DMS79 treated with DMSO at 0.1 percent for 48 hours (cell line): ENCODE measurements at places on chromosomes 16 and 17.

- peak; percentile 25 for DNase-seq
Measured at GRCh38 chr17:49861150-49861884, 13.4 kb upstream of the TAC4 start.

DNA sequence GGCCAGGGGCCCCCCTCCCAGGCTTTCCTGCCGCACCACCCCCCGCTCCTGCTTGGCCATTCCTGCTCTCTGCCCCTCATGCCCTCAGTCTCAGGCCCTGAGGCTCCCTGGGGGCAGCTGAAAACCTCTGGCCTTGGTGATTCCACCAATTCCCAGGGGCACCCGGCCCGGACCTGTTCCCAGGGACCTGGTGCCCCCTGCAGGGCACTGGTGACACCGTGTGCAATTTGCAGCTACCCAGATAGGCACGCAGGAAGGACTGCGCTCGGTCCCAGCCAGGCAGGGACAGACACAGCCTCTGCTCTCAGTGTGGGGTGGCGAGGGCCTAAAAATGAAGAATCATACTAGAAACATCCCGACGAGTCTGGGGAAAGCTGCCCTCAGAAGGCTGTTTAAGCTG, 13.4 kb downstream of the WFDC1 start:
- DNase-seq, result no peak

DNA sequence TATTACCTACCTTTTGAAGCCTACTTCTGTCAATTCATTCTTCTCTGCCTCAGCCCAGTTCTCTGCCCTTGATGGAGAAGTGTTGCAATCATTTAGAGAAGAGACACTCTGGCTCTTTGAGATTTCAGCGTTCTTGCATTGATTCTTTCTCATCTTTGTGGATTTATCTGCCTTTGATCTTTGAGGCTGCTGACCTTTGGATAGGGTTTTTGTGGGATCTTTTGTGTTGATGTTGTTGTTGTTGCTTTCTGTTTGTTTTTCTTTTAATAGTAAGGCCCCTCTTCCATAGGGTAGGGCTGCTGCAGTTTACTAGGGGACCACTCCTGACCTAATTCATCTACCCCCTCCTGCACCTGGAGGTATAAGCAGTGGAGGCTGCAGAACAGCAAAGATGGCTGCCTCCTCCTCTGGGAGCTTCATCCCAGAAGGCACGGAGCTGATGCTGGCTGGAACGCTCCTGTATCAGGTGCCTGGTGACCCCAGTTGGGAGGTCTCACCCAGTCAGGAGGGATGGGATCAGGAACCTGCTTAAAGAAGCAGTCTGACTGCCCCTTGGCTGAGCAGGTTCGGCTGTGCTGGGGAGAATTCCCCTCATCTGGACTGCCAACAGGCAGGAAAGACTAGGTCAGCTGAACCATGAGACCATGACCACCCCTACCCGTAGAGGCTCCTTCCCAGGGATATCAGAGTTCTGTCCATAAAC, 28.0 kb downstream of the NFATC3 start:
- no peak for DNase-seq

DNA sequence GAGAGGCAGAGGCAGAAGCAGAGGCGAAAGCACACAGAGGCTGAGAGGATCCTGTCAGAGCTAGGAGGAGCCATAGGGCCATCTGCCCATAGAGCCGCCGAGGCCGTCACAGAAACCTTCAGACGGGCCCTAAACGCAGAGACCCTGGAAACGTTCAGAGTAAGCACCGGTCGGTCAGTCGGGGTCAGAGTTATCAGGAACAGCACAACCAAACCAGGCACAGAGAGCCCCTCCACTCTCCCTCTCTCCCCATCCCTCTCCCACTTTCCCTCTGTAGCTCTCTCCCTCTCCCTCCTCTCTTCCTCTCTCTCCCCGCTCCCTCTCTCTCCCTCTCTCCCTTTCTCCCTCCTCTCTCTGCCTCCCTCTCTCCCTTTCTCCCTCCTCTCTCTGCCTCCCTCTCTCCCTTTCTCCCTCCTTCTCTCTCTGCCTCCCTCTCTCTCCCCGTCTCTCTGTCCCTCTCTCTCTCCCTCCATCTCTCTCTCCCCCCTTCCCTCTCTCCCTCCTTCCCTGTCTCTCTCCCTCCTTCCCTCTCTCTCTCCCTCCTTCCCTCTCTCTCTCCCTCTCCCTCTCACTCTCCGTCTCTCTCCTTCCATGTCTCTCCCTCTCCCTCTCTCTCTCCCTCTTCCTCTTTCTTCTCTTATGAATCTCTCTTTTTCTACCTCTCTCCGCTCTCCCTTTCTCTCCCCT, 138.9 kb downstream of the C16orf95 start:
- DNase-seq, result no peak

GRCh38 chr16:49747654-49748053, 108.3 kb downstream of the ZNF423 start:
- no peak for DNase-seq

DNA sequence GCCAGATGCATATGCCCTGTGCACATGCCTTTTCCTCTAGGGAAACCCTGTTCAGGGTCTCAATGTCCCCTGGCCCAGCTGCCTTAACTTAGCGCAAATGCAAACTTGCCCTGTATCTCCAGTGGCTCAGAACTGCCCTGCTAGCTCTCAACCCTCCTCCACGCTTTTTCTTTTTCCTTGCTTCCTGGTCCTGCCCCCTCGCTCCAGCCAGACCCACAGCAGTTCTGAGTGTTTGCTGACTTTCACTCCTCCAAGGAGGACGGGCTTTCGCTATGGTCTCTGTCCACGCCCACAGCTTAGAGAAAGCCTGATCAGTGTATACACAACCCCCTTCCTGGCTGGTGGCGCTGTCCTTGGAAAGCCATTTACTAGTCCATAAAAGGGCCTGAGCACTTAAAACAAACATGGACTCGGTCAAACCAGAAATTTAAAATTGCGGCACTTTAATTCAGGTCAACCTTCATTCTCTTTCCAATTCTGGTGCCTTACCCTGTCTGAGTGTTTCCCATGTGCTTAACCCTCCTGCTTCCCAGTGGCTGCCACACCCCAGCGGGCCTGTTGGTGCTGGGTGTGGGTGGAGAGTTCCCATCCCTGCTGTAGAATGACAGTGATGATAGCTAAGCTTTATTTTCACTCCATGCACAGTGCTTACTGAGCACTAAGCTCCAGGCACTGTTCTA, 15.6 kb upstream of the TMEM98 start:
- no peak for DNase-seq
